Kidney epithelial cell (primary cell): ENCODE measurements at places on chromosomes 6 and 20.

- DNase-seq: no peak
These were observed 20.6 kb downstream of the SLC2A12 start for GRCh38 chr6:134031696-134032255.

- no peak for DNase-seq
These were observed 757 bp upstream of the SAMD3 start for GRCh38 chr6:130223508-130223907.

DNA sequence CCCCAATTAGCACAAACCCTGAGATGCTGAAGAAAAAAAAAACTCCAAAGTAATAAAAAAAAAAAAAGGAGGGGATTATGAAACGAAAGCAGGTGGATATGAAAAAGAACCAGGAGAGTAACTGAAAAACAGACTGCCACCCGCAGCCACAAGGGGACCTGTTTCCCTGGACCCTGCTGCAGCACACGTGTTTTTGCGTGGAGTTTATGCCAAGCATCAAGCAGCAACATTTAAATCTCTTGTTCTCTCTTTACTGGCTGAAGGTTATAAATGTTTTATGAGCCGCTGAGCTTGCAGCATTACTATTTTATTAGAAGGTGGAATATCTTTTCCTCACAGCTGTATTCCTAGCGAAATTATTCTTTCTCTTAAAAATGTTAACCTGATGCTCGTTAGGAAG lies 131.6 kb upstream of the OLIG3 start:
- DNase-seq: no peak

GRCh38 chr6:22409486-22409885 lies 112.7 kb upstream of the PRL start:
- DNase-seq: no peak

DNA sequence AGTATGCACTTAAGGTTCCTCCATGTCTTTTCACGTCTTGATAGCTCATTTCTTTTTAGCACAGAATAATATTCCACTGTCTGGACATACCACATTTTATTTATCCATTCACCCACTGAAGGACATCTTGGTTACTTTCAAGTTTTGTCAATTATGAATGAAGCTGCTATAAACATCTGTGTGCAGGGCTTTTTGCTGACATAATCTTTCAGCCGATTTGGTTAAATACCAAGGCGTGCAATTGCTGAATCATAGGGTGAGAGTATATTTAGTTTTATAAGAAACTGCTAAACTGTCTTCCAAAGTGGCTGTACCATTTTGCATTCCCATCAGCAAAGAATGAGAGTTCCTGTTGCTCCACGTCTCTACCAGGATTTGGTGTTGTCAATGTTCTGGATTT lies 44.9 kb upstream of the PHACTR2 start:
- DNase-seq: no peak
